ENCODE measurements at places on chromosomes 7 and 10.

GRCh38 chr10:31709476-31709875 lies 219.2 kb downstream of the ARHGAP12 start:
- DNase-seq = no peak

DNA sequence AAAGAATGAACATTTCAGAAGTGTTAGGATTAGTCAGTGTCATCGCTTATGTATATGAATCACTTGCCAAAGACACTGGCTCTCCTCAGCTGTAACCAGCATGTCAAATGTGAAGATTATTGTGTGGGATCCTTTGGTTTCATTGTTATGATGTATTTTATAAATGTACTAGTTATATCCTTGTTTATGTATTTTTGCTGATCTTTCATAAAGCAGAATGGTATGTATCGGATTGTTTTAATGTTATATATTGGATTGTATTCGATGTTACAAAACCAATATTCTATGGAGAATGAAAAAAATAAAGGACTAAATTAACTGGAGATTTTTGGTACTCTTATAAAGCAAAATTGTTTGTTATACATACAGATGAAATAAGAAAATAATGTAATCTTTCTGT lies 49.2 kb downstream of the ACADSB start:
- DNase-seq = no peak

DNA sequence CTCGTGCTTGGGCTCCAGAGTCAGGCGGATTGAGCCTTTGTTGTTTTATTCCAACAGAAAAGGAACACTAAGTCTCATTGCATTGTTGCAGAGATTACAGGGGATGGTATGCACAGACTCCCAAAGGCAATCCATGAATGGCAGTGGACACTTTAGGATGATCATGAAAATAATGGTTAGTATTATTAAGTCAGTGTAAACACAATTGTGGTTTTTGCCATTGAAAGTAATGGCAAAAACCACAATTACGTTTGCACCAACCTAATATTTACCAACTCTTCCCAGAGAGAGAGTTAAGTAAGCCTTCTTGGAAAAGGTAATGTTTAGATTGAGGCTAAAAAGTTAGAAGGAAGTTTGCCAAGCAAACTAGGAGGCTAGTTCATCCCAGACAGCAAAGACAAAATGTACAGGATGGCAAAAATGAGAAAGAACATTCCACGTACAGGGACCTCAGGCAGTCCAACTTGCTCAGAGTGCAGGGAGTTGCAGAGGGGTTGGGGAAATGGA lies 72.9 kb upstream of the AMPH start:
- no peak for DNase-seq

- no peak for DNase-seq
Observed at GRCh38 chr10:51986516-51986915, 287.1 kb upstream of the CSTF2T start.

DNA sequence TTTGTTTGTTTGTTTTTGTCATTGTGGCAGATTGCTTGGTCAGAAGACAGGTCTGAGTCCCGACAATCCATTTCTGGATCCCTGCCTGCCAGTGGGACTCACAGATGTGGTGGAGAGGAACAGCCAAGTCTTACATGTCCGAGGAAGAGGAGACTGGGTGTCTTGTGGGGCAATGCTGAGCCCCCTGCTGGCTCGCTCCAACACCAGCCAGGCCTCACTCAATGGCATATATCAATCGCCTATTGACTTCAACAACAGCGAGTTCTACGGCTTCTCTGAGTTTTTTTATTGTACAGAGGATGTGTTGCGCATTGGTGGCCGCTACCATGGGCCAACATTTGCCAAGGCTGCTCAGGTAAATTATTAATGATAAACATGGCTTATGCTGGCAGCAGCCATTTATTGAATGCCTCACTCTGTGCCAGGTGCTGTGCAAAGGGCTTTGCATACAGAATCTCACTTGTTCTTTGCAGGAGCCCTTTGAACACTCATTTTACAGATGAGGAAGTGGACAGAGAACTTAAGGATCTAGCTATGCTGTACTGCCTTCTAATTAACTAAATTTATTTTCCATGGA lies 33.3 kb downstream of the COX15 start:
- DNase-seq = no peak
